Left lung (tissue), 14 donors: ENCODE measurements at places on chromosomes 16 and 17.

- DNase-seq, result peak; percentile 59
Measured at GRCh38 chr17:1031711-1032110, 34.8 kb downstream of the TIMM22 start.

DNA sequence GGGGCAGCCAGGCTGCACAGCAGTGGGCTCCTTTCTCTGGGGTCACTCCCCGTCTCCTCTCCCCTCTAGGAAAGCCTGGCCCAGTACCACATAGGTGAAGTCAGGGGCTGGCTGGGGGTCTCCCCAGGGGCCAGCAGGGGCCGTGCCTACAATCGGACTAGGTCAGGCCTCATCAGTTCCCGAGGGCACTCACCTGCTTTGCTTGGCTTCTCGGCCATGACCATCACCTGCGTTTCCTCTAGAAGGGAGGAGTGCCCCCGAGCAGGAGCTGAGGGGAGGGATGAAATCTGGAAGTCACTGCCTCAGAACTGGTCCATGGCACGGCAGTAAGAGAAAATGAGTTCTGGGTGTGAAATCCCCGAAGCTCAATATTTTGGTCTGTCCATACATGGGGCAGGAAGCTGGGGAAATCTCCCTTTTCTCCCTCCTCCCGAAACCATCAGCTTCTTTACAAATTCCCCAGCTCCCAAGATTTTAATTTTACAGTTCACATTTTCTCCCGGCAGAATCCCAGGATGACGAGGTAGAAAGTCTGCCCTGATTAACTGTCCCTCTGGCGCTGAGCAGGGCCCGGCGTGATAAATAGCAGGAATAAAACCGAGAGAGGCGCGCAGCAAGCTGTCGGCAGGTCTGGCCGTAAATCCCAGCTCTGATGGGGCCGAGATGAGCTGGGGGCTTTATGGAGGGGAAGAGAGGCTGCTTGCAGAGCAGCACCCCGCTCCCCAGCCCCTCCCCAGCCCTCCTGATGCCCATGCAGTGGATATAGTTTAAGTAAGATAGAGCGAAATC, 172.1 kb downstream of the RBFOX3 start:
- DNase-seq, result peak; percentile 55

DNA sequence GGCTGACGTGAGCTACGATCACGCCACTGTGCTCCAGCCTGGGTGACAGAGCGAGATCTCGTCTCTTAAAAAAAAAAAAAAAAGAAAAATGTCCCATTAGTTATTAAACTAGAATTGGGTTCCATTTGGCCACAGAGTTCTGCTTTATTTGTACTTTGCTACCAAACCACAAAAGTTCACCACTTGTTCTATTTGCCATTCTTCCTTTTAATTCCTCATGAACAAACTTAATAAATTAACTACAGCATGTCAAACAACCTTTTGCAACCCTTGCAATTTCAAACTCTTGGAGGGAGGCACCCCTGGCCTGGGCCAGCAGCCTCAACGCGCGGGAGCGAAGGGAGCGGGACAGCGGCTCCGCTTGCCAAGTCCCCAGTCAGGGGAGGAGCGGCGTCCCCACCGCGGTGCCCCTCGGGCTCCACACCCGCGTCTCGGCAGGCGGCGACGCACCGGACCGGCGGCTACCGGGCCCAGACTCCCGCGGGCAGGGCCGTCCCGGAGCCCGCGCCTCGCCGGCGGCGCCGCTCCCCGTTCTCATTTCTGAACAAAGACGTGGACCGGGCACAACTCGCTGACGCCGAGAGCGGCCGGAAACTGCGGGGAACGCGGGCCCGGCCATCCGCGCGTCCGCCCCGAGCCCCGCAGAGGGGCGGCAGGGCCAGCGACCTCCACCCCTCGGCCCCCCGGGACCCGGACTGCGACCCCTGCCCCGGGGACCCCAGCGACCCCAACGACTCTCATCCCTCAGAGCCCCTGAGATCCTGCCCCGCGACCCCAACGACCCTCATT, 775 bp downstream of the CYTH1 start:
- peak; percentile 93 for DNase-seq

DNA sequence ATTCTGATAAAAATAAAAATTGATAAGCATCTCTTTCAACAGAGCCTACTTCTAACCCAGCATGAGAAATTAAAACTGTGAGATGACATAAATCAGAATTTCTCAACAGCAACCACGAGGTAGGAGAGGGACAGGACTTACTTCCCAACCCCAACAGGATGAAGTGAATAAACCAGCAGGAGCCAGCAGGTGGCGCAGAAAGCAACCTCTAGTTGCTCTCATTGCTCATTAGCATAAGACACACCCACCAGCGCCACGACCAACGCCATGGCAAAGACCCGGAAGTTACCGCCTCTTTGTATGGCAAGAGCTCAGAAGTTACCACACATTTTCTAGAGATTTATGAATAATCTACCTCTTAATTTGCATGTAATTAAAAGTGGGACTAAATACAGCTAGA, 189.4 kb upstream of the CDH8 start:
- peak; percentile 75 for DNase-seq

DNA sequence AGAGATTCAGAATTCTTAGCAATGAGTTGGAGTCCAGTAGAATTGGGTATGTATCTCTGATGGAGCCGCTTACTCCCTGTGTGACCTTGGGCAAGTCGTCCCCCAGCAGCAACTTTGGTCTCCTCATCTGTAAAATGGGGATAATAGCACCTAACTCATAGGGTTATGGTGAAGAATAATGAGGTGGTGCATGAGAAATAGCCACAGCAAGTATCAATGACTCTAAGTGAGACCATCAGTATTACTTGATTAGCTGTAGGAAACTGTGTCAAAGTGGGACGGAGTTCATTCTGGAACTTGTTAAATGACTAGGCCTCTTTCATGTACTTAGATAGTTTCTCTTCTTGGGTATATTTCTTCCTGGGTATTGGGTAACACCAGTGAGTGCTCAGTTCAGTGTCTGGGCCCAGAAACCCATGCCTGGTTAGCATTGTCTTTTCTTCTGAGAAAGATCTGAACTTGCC, 6.4 kb downstream of the PRKCB start:
- DNase-seq, result no peak

DNA sequence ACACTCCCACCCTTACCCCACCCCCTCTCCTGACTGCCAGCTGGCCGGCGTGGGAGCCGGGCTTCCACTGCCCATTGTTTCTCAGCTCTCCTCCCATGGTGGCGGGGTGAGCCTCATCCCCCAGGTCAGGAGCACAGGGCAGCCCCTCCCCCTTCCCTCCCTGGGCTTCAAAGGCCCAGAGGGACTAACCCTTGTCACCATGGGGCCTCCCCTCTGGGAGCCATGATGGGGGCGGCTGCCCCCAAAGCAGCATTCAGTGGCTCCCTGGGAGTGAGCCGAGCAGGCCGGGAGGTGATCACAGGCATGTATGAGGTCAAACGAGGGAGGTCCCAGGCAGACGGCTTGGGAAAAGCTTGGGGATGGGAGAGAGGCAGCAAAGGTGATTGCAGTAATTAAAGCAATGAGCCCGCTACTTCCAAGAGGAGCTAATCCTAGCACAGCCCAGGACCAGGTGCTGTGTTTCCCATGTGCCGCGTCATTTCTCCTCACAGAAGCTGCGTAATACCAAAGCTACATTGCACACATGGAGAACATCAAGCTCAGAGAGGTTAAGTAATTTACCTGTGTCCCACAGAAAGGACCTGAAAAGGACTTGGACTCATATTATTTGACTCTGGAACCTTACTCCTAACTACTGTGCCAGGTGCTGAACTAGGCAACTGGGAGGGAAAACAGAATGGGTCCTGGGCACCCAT, 24.5 kb downstream of the CDK5RAP3 start:
- DNase-seq, result no peak

GRCh38 chr17:50935221-50935995, 69.3 kb upstream of the TOB1 start:
- peak; percentile 87 for DNase-seq

- no peak for DNase-seq
Measured at GRCh38 chr17:66952681-66953629, 11.6 kb upstream of the CACNG4 start.

GRCh38 chr16:22220069-22220440, 14.0 kb downstream of the EEF2K start:
- no peak for DNase-seq

DNA sequence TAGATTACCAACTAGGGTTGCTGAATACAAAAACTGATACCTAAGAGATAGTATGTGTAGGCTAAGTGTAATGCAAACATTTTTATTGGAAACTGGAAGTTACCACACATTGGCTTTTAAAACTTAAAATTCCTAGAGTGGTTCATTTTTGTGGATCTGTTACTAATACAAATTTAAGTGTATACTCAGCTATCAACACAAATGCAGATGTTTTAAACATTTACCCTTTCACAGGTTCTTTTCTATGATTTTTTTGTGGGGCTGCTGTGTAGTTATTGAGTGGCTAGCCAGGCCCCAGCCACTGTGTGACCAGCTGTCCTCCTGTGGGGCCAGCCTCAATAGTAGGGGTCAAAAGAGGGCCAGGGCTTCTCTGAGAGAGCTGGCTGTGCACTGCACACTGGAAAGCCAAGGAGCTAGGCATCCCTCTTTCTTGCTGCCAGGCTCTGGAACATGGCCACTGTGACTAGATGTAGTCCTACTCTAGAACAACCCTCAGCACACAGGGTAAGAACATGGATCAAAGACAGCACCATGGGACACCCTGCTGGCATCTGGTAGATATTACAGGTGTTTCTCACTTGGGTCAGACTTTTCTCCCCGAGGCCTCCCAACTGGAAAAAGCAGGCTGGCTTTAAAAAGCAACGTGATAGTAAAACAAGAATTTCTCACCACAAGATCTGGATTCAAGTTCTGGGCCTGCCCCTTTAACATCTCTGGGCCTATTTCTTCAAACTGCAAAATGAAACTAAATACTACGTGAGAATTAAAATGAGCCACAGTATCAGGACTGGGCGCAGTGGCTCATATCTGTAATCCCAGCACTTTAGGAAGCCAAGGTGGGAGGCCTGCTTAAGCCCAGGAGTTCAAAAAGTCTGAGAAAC, 7.3 kb upstream of the VEZF1 start:
- peak; percentile 77 for DNase-seq

DNA sequence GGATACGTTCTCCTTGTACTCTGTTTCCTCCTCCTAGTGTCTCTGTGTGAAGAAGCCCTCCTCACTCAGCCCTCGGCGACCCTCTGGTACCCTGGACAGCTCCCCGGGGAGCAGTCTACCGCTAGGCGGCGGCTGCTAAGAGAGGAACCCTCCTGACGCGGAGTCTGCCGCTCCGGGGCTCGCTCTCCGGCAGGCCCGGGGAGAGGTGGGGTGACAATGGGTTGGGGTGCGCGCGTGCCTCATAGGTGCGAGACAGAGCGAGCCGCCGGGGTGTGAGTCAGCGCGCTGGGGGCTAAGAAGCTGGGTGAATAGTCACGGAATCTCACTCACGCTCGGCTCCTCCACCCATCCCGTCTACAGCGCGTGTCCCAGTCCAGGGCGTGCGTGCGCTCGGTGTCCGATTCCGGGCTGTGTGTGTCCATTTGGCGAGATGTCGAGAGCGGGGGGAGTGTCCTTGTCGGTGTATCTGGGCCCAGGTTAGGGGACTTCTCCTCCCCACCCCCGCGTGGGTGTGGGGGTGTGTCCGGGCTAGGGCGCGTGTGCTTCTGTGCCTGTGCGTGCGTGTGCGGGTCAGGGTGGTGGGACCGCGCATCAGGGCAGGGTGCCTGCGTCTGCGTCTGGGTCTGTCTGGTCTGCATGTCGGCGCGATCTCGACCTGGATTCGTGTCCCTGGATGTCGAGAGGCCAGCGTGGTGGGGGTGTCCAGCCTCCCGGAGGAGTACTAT, 577 bp upstream of the HS3ST2 start:
- DNase-seq, result peak; percentile 55

GRCh38 chr16:55487048-55487803, 8.2 kb downstream of the MMP2 start:
- DNase-seq, result no peak

- DNase-seq, result no peak
Measured at GRCh38 chr17:48045316-48046001, 2.7 kb upstream of the NFE2L1 start.

DNA sequence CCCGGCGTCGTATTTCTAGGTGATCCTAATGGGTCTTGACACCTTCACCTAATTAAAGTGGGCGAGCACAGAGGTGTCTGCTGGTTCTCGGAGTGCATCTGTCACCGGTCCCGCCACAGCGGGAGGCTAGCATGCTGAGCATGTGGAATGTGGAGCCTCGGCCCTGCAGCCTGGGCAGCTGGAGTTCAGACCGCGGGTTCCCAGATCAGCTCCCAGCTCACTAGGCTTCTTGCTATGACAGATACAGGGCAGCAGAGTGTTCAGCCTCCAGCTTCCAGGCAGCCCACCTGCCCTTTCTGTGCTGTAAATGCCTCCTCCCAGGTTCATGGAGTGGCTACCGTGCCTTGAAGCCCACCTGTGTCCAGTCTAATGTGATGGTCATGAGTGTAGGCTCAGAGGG, 166.7 kb downstream of the CPPED1 start:
- no peak for DNase-seq

DNA sequence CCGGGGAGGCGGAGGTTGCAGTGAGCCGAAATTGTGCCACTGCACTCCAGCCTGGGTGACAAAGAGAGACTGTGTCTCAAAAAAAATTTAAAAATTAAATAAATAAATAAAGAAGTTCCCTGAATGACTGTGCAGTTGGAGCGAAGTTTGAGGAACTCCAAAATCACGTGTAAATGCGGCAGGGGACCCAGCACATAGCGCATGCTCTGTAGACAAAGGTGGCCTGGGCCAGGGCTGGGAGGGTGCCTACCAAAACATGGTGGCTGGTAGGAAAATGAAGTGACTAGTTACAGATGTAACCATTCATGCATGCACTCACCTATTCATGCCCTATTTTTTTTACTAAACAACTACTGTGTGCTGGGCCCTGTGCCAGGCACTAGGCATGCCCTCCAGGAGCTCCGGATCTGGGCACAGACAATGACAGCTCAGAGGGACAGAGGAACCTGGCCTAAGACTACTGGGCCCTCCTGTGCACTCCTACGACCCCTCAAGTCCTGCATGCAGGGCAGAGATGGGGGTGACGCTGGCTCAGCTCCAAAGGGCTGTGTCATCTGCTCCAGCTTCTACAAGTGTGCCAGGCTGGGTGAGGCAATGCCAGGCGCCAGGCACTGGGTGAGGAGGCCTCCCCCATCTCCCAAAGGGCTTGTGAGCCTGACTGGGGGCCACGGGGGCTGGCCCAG, 65.3 kb downstream of the RMI2 start:
- no peak for DNase-seq

GRCh38 chr16:89049484-89050118, 44.1 kb upstream of the ACSF3 start:
- peak; percentile 70 for DNase-seq

- no peak for DNase-seq
Measured at GRCh38 chr16:149024-149660, 3.3 kb upstream of the HBZ start.

- no peak for DNase-seq
Measured at GRCh38 chr16:78105517-78105916, 6.1 kb downstream of the WWOX start.
